ENCODE measurements at places on chromosomes 4 and X.

DNA sequence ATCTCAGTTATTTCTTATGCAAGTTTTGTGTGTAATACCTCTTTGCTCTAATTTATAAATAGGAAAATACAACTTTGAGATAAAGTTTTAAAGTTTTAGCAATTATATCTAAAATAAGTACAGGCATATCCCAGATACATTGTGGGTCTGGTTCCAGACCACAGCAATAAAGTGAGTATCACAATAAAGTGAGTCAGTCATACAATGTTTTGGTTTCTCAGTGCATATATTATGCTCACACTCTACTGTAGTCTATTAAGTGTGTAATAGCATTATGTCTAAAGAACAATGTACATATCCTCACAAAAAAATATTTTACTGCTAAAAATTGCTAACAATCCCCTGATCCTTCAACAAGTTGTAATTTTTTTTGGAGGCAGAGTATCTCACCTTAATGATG is 49.2 kb downstream of the ANAPC10 start:
- DNase-seq, result no peak

- no peak for DNase-seq
Observed at GRCh38 chr4:29560452-29560851, 1159.7 kb upstream of the PCDH7 start.

DNA sequence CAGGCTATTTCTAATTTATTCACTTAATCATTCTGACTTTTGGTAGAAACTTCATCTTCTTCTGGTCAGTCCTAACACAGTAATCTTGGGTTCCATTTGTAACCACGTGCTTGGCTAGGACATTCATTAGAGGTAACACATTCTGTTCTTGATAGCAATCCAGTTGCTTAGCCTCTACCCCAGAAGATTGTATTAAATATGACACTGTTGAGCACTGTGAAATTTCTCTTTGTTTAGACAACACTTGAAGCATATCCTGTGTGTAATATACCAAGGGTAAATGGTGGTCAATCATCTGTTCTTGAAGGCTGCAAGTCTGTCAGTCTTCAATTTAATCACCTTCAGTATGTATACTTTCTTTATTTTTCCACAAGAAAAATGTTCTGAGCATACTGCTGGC is 523.0 kb downstream of the ANKRD50 start:
- DNase-seq, result no peak

DNA sequence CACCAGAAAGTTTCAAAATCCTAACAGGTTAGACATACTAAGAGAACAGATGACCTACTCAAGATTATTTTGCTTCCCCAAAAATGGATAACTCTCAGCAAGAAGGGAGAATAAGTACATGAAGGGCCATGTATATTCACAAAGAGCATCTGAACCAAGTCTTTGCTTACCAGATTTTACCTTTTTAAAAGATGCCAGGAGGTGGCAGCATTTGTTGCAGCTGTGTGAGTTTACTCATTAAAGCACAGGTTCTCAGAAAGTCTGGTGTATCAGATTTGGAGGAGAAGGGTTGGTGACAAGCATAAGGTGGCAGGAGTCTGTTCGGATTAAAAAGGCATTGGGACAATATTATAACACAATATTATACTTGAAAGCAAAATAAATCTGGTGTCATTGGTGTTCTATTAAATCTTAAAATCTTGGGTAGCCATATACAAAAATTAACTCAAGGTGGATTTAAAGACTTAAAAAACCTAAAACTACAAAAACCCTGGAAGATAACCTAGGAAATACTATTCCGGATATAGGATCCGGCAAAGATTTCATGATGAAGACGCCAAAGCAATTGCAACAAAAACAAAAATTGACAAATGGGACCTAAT is 51.3 kb upstream of the NFKB1 start:
- no peak for DNase-seq
